ENCODE measurements at places on chromosomes 7 and 10.
A peak's percentile ranks its signal among the peaks of the same experiment; 100 is the strongest.

DNA sequence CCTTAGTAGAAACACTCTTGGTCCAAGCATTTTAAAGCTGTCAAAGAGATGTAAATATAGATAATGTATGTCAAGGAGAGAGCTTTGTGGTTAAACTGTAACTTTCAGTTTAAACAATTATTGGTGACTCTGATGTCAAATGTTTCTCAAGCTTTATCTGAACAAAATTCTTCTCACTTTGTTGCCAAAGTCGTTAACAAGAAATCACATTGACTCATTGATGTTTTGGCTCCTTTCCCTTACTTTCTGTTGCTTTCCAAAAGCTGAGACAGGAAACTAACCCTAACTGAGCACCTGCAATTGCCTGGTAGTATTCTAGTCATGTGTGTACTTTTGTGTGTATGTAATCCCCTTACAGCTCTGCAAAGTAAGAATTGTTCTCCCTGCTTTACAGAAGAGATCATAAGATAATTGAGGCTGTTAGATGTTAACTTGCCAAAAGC lies 108.5 kb downstream of the CFTR start:
- no peak for DNase-seq

DNA sequence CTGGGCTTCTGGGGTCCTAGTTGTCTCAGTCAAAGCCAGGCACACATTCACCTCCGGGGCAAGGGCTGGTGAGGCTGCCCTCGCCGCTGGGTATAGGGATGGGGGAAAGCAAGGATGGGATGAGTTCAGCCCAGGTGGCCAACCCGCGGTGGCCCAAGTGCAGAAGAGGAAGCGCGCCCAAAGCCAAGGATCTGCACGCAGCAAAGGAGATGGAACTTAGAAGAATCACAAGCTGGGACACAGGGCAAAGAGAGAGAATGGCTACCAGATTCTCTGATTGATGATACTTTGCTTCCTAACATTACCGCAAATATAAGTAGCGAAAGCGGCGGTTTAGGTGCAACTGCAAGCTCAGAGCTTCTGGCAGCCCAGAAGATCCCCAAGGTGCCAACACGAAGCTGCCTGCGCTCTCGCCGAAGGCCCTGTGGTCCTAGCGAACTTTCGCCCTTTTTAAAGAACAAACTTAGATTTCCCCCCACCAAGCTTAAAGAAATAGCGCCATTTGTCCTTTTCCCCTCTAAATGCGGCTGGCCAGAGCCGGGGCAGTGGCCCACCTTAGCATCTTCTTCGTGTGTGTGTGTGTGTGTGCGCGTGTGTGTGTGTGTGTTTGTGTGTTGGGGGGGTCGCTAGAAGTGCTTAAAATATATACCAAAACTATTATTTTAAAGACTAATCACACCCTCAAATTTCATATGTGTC lies 927 bp upstream of the MKX start:
- DNase-seq = peak; percentile 1

DNA sequence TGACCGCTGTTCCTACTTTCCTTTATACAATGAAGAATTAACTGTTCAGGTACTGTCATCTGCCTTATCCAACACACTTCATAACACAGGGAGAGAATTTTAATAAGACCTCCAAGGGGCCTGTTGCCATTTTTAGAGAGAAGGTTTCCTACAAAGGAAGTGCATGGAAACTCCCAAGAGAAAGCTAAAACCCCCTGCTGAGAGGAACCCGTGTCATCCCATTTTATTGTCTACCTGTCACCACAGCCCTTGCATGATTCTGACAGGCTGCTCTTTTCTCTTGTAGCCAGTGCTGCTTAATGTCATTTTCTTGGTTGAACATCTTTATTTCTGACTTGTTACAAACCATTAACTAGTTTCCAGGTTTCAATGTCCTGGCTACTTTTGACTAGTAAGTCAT lies 98.4 kb downstream of the SNX10 start:
- no peak for DNase-seq

DNA sequence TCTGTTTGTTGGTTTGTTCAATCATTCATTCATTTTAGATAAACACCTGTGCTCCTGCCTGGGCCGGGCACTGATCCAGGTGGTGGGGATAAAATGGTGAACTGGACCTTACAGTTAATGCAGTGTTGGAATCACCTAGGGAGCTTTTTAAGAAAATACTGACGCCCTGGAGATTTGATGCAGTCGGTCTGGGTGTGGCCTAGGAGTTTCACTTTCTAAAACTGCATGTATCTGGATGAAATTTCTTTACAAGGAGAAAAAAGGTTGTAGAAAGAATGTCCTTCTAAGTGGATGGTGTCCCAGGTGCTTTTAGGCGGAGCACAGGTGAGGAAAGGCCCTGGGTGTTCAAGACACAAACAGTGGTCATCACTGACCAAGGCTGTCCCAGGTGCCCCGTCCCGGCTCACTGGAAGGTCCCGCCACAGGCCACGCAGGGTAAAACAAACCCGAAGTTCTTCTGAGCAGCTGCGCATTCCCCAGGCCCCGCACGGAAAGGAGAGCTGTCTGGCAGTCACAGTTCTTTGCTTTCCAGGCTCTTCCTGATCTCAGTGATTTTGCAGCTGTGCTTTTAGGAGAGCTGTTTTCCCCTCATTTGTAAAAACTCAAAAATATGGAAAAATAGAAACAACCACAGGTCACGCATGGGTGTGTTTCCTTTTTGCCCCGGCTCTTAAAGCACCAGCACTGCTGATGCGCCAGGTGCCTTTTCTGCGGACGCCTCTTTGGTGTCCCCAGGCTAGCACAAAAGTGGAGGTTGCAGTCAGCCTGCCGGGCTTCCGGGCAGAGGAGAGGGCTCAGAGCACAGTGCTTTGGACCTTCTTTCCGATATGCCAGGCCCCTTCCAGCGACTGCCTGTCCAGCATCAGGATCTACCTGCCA lies 161.9 kb downstream of the GRK5 start:
- DNase-seq = no peak

- DNase-seq = no peak
These were observed 23.8 kb downstream of the SCIN start for GRCh38 chr7:12594122-12594897.

DNA sequence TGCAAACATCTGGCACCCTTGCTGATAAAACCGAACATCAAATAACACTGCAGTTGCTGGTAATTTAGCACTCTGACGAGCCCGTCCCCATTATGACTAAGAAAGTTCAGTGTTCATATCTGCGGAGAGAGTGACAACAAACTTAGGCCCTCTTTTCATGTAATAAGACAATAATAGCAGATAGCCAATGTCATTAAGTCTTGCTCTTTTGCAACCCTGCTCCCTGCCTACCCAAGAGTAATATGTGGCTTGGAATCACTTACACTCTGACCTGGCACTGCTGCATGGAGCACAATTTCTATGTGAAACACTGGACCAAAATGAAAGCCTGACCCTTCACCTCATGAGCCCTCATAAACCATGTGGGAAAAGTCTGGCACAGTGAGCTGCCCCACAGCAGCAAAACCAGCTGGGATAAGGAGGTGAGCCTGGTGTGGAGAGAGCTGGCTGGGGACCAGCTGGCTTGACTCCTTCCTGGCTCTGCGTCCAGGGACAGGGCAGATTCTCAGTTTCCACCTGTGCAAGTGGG lies 86.5 kb downstream of the HIPK2 start:
- no peak for DNase-seq

- DNase-seq = no peak
These were observed 13.6 kb downstream of the SVIL start for GRCh38 chr10:29621161-29621560.

DNA sequence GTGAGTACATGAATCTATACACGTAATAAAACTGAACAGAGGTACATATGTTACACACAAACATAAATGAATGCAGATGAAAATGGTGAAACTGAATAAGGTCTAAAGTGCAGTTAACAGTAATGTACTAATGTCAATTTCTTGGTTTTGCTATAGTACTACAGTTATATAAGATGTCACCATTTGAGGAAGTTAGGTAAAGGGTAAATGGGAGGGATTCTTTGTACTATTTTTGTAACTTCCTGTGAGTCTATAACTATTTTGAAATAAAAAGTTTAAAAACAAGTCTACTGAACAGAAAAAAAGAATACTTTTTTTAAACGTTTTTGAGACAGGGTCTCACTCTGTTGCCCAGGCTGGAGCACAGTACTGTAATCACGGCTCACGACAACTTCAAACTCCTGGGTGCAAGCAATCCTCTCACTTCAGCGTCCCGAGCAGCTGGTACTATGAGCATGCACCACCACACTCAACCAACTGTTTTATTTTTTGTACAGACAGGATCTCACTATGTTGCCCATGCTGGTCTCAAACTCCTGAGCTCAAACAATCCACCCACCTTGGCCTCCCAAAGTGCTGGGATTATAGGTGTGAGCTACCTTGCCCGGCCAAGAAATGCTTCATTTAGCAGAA lies 71.5 kb downstream of the WAPL start:
- no peak for DNase-seq

GRCh38 chr7:55439627-55440026 lies 74.5 kb downstream of the LANCL2 start:
- no peak for DNase-seq

- no peak for DNase-seq
These were observed 478 bp upstream of the ZNF22 start for GRCh38 chr10:45000138-45000751.
